ENCODE measurements at places on chromosomes 12 and 14.

DNA sequence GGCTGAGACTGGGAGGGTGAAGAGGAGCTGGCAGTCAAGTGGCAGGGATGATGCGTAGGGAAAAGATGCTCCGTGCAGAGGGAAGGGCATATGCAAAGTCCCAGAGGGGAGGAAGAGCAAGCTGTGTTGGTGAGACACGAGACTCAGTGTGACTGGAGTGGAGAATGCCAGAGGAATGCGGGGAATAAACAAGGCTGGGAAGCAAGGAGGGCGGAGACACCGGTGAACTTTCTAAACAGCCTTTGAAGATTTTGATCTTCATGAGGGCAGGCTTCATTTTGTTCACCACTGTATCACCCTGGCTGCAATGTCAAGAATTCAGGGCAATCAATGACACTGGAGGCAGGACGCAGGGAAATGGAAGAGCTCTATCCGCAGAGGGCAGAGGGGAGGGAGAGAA is 535.8 kb downstream of the FUT8 start:
- no peak for DNase-seq

DNA sequence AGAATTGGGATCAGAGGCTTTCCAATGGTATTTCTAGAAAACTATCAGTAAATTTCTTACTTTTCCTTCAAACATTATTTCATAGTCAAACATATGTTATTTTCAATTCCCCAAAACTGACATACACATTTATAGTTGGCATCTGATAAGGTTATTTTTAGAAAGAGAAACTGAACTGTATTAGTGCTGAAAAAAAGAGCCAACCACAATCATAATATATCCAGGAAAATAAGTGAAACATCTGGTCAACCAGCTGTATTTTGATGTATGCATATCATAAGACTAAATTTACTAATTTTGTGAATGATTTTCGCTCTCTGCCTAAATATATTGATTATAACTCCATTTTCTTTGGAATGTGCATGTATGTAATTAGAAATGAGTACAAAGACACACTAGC is 554.2 kb downstream of the FLRT2 start:
- DNase-seq = no peak

DNA sequence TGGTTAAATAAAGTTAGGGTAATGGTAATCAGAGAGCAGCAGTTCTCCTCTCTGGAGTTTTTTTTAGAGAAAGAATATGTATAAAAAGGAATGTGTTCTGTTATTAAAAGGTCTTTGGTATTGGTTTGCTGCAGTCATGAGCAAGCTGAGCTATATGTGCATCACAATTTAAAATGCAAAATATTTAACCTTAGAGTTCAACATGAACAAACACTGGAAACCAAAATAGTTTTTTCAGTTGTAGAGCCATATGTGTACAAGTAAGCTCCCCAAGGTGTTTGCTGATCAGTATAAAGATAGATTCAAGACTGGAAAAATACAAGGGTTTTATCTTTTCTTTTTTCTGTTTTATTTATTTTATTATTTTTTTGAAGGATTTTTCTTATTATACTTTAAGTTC is 245.0 kb downstream of the NUBPL start:
- DNase-seq = no peak

GRCh38 chr14:51012055-51012454 is 67.8 kb upstream of the PYGL start:
- no peak for DNase-seq

DNA sequence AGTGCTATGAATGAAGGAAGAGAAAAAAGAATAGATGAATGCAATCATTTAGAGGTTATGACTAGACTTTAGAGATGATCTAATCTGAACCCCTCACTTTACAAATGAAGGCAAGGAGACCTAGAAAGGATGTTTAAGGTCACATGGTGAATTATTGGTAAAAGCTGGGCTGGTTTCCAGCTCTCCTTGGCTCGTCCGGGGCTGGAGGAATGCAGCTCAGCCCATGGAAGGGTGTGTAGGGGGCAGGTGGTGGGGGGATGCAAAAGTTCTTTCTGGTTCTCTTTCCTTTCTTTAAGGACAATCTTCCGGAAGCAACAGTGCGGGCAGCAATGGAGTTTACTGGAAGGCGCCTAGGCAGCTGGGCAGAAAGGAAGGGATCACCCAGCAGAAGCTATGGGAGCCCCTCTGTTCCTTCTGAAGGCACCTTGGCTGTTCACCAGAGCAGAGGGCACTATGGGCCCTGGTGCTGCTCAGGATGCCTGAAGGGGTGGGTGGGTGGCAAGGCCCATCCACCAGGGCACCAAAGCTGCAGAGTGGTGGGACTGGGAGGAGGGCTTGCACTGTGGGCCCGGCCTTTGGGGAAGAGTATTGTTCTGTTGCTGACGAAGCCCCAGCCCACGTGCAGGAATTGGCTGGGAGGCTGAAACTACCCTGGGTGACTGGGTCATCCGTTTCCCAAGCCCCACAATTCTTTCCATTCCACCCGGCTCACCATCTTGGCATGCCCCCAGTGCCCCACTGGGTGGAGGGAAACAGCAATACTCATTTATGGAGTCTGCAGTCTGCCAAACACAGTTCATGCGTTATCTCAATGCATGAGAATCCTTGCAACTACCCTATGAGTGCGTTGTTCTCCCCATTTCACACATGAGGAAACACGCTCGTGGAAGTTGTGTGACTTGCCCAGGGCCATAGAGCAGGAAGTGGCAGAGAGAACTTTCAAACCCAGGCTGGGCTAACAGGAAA is 78.2 kb downstream of the IRF2BPL start:
- no peak for DNase-seq

DNA sequence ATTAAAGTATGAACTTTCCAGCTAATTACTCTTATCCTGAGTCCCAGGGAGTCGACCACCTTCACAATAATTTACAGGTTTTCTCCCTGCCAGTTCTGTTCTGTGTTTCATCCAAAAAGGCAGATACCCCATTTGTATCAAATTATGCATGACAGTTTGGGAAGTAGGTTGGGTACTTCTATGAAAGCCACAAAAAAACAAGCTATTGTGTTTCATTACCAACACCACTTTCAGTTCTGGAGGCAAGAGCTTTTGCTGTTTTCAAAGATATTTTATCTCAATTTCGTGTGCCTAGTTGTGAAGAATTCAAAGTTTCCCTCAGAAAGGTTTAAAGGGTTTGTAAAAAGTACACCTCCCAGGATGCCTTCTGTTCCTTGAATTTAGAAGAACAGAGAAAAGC is 557.4 kb downstream of the FLRT2 start:
- DNase-seq = no peak

GRCh38 chr12:116236148-116236731 is 41.3 kb downstream of the MED13L start:
- no peak for DNase-seq

DNA sequence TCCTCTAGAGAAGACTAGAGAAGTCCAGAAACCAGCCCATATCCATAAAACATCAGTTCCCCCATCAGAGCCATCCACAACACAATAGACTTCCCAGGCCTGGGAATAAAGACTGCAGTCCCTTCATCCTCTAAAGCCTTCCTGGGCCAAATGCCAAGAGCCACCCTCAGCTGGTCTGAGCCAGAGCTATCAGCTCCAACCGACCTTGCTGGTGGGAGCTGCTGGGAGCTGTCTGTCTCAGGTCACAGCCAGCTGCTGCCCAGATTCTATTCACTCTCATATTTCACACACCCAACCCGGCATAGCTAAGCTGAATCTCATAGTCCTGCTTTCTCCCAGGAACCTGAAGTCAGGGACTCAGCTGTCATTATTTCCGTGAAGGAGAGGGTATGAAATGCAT is 10.9 kb upstream of the TFCP2 start:
- DNase-seq = no peak

GRCh38 chr12:25924491-25925001 is 33.9 kb upstream of the RASSF8 start:
- DNase-seq = no peak

DNA sequence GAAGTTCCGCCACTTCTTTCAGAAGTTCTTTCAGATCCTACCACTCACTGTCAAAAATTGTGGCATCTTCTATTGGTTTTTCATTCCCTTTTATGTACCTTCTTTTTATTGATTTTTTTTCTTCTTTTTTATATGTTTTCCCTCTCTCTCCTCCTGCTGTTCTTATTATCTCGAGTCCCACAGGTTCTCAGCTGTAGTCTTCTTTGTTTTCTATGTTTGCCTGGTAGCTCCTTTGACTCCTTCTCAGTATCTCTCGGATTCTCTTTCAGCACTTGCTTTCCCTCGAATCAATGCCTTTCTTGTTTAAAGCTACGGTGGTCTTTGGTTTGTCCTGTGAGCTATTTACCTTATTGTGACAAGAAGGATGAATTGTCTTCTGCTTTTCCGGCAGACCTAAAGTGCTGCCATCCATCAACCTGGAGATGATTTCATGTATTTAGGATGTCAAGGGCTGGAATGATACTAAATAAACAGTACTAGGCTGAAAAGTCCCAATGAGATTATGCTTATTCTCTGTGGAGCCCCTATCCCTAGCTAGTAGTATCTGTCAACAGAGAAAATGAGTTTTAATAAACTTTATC is 541.7 kb downstream of the NOVA1 start:
- no peak for DNase-seq

- no peak for DNase-seq
These were observed 282.4 kb downstream of the ZFP36L1 start for GRCh38 chr14:68510201-68511128.

DNA sequence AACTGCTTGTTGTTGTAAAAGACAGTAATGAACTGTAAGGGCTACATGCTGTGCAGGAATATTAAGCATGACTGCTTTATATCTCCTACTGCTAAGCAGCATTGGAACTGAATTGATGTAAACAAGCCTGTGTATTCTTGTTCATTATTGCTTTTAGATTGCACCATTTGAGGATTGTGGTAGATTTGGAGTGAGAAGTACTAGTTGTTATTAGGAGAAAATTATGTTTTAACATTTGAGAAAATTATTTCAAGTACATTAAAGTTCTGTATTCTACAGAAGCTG is 212.7 kb downstream of the ERC1 start:
- no peak for DNase-seq

DNA sequence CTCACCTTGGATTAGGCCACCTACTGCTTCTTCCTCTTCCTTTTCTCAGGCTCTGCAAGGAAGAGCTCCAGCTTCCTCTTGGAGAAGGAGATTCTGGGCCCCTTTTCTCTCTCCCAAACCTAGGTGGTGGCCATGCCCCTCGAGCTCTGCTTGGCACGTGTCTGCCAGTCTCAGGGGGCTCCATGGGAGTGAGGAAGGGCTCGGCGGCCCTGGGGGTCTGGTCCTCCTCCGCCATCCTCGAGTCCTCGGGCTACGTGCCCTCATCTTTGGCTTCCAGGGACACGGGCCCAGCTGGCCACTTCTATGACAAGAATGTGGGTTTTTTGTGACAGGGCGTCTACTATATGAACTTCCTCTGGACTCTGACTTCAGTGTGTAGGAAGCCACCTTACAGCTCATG is 34.3 kb downstream of the HSP90AA1 start:
- no peak for DNase-seq

DNA sequence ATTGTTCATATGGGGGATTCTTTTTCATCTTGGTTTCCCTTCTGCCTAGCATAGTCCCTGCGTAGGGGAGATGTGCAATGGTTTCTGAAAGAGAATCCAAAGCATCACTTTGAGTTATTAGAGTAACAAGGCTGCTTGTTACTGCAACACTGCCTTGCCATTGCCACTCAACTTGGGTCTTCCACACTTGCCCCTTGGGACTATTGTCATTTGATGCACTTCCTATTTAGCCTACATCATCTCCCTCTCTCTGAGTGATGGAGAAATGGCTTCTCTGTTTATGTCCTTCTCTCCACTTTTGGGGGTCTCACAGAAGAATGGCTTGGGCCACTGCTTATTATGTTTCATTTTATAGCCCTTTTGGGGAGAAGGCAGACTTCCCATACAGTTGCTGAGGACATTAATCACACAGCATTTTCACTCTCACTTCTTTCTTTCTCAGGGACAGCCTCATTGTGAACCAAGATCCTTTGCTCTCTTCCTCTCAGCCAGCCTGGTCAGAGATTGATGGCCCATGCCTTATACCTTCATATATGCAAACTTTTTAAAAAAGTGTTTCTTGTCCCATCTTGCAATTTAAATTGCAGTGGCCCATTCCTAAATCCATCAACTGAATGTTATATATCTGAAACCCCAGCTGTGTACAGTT is 50.8 kb upstream of the POC1B start:
- no peak for DNase-seq

DNA sequence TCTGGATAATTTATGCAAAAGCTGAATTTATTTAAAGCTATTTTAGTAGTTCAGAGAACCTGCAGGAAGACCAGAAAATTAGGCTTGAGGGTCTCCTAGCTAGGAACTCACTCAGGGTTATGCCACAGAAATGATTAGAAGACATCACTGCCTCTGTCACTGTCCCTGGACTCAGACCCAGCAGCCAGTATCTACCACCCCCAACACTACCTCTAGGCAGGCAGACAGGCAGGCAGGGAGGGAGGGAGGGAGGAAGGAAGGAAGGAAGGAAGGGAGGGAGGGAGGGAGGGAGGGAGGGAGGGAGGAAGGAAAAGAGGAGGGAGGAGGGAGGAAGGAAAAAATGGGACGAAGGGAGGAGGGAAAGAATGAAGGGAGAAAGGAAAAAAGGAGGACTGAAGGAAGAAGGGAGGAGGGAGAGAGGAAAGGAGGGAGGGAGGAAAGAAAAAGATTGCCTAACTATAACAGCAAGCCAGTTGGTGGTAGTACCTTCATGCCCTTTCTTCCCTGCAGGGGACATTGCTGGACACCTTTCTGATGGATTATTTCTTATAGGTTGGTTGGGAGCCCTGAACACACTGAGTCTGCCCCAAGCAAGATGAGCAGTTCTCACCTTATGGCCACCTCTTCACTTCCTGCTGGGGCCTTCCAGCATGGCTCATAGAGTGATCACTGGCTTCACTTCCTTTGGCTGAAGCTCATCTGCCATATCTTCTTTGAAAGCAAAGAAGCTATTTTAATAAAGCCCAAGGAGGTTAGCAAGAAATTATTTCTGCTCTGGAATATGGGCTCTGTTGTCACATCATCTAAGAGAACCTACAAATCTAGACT is 49.7 kb downstream of the KICS2 start:
- DNase-seq = no peak

- DNase-seq = no peak
These were observed 11.9 kb upstream of the SLC2A13 start for GRCh38 chr12:40117818-40118217.

DNA sequence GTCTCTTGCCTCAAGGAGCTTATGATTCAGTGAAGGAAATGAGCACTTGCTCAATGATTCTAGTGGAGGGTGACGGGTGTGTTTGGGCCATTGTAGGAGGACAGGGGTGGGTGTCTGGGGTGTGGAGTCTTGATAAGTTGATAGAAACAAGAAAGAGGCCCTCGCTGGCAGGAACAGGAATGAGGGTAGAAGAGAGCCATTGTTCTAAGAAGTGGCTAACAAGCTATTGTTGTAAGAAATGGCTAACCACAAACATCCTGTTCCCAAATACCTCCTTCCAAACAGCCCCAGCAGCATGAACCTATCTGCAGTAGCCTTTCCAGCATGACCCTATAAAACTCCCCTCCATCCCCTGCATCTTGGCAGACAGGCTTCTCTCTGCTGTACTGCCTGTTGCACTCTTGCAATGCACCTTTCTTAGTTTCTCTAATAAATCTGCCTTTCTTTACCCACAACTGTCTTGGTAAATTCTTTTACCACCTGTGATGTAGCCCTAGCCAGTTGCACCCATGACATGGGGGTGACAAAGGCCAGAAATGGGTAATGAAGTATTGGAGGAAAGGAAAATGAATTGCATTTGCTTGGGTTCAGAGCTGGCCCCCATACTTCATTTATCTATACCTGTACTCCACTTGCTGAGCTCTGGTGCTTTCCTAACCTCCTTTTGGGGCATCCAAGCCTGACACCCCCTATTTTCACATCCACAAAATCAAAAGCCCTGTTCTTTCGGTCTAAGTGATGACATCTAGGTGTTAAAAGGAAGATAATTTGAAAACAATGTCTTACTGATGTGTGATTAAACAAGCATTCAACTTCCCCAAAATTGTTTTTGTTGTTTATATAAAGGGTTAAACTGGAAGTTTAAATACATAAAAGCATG is 389.1 kb downstream of the GRIN2B start:
- no peak for DNase-seq
